ENCODE measurements at places on chromosomes 3 and 15.

DNA sequence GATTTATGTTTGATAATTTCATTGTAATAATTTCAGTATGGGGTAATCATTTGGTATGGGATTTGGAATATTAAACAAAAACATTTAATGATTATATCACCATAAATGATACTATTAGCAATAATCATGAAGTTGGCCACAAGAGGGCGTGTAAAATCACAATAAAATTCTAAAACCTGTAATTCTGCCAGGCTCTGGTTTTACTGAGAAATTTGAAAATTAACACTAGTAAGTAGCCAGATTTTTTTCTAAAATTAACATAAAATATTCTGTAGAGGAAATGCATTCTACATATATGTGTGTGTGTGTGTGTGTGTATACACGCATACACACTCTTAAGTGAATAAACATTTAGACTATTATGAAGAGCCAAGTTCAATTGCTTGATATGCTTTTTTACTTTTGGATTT is 40.5 kb downstream of the FEZF2 start:
- DNase-seq, result no peak

- DNase-seq, result no peak
These were observed 222.0 kb downstream of the STT3B start for GRCh38 chr3:31754575-31755278.

DNA sequence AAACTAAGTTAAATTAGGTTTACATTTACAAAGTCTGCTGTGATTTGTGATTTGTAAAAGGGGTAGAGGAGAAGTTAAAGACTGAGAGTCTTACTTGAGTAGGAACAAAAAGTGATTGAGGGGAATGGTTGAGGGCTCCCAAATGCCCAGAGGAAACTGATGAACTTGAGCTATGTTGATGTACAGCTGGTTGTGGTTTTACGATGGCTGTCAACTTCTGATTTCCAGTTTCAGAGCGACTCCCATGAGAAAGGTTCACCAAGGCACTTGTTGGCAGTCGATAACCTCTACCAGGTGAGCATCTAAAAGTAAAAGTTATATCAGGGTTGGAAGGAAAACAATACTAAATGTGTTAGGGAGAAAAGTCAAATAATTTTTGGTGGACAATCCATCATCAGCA is 91.0 kb downstream of the XRN1 start:
- no peak for DNase-seq

GRCh38 chr3:170723241-170723640 is 137.4 kb upstream of the SLC7A14 start:
- no peak for DNase-seq

DNA sequence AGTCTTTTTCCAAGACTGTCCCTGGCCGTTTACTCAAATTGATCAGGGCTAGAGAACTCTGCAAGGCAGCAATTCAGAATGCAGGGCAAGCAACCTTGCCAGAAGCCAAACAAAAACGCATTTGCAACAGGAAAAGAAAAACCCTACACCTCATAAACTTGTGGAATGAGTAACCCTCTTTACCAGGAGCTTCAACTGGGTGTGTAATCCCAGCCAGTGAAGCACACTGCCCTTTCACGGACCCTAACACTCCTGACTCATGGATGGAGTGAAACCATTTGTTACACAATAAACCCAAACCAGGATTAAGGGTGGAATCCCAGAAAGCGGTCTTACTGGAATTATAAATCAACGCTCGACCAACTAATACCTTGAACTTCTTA is 14.8 kb upstream of the LDHAL6B start:
- DNase-seq, result no peak

DNA sequence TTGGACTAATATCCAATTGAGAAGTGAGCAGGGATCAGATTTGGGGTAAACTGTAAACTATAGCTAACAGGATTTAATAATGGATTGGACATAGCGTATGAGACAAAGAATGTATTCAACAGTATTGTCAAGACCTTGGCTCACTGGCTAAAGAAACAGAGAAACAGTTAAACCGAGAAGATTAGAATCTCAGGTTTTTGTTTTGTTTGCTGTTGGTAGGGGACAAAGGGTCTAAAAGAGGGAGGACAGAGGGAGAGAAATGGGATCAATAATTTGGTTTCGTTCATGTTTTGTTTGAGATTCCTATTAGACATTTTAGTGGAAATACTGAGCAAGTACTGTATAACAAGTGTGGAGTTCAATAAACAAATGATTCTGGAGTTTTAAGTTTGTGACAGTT is 28.6 kb downstream of the CLDN1 start:
- DNase-seq, result no peak

GRCh38 chr15:51536965-51537574 is 85.5 kb downstream of the DMXL2 start:
- DNase-seq, result no peak

DNA sequence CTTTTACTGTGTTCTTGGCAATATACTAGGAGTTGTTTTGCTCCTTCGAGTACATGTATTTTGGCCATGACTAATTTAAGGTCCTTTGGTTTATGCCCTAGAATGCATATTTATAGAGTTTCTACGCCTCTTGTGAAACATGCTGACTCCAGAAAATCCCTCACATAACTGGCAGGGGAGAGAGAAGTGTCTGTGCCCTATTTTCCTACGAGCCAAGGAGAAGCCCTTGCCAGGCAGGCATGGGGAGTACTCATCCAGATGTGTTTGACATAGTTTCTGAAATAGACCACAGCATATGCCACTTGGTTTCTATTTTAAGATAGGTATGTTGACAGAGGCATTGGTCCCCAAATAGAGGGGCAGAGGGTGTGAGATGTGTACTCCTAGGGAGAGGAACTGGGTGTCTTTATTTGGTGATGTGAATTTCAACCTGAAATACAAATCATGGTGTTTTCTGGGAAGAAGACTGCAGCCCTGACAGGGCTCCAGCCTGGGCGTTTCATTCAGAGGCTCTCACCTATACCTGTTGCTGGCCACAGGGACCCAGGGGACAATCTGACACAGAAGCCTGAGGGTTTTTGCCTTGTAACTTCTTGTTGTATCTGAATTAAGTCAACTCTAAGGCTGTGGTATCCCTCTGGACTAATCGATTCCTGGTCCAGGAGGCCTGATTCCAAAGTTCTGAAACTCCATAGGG is 267.8 kb upstream of the C2CD4B start:
- DNase-seq, result no peak

DNA sequence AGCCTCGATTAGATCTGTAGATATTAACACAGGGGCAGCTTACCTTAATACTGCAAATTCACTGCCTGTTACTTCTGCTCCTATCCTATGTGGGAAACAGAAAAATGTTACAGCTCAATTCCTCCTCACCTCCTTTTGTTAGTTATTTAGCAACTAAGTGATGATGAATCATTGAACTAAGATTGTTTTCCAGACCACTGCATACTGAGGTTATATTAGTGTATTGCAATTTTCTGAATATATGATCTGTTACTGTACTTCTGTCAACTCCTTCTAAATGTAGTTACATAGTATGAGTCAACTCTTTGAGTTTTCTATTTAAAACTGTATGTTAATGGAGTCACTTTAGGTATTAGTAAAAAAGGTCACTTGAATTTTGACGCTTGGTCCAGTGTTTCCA is 331.5 kb upstream of the SLCO3A1 start:
- no peak for DNase-seq

GRCh38 chr3:193593668-193594030 is 641 bp downstream of the OPA1 start:
- peak; percentile 53 for DNase-seq

- no peak for DNase-seq
These were observed 1173.1 kb downstream of the NSUN3 start for GRCh38 chr3:95235916-95236315.

- no peak for DNase-seq
These were observed 64.2 kb upstream of the LCTL start for GRCh38 chr15:66629817-66630576.

DNA sequence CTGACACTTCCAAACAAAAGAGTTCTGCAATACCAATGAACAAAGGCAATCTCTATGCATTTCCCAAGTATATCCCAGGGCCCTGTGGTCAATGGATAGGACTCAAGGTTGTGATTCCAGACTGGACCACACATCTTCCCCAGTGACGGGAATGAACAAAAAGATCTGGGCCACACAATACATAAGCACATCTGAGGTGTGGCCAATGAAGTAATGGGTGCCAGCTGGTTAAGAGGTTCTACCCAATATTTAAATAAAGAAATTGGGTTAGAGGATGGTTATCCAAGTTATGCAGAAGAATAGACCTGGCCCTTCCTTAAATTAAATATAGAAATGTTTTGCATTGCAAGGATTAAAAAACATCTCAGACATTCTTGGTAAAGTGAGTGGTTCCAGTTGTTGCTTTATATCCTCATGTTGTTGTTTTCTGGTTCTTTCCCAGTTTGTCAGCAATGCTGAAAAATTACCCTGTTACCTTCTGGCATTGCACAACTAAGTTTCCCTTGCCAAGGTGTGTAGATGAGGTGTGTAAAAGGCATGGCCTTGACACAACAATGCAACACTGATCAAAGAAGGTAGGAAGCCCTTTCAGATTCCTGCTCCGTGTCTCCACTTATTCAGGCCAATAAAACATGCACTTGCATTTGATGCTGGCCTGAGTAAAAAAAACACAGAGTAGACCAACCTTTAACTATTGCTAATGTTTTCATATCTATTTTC is 86.5 kb downstream of the PRICKLE2 start:
- DNase-seq, result no peak

DNA sequence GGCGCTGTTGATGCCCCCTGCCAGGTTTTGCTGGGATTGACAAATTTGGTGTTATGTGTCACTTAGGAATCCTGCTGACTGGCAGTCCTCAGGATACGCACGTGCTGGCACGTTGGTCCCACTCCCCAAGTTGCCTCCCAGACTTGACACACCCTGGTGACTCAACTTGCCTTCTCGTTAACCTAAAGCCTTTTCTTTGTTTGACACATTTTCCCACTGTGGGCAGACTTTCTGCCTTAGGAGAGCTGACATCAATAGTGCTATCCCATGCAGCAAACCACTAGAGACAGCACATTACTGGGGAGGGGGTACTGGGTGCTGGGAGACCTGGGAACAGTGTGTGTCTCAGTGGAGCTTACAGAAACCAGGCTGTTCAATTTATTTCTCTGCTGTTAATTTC is 104.3 kb downstream of the OXNAD1 start:
- no peak for DNase-seq

GRCh38 chr3:25677121-25677520 is 12.4 kb upstream of the TOP2B start:
- DNase-seq, result no peak

DNA sequence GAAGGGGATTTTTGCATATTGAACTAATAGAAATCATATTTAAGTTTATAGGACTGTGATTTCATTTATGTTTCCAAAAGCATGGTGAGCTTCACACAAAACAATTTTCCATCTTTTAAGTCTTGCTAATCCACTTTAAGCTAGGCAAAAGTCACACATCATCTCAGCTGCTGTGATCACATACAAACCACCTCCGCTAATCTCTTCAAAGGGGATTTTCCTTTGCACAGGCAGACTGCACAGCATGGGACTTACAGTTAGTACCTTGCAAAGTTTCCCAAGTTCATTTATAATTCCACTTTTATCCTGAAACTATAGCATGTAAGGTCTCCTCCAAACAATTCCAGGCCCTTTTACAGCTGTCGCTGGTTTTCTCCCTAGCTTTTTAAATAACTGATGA is 225.1 kb upstream of the CNTN3 start:
- no peak for DNase-seq

GRCh38 chr3:45515999-45516725 is 78.4 kb upstream of the LIMD1 start:
- no peak for DNase-seq

DNA sequence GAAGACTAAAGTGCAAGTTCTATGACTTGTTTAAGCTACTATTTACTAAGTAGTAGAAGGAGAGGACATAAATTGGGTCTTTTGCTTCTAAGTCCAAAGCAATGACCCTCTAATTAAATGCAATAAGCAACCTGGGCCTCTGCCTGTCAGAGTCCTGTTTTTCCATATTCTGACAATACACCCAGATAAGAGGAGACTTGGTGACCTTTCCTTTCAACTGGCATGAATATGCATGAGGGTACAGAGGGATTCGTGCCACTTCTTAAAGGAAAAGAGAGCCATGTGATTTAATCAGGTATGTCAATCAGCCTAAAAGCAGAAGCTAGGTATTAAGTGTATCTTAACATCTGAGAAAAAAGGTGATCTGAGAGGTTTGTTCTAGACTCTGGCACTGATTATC is 50.7 kb upstream of the FGF7 start:
- DNase-seq, result no peak

DNA sequence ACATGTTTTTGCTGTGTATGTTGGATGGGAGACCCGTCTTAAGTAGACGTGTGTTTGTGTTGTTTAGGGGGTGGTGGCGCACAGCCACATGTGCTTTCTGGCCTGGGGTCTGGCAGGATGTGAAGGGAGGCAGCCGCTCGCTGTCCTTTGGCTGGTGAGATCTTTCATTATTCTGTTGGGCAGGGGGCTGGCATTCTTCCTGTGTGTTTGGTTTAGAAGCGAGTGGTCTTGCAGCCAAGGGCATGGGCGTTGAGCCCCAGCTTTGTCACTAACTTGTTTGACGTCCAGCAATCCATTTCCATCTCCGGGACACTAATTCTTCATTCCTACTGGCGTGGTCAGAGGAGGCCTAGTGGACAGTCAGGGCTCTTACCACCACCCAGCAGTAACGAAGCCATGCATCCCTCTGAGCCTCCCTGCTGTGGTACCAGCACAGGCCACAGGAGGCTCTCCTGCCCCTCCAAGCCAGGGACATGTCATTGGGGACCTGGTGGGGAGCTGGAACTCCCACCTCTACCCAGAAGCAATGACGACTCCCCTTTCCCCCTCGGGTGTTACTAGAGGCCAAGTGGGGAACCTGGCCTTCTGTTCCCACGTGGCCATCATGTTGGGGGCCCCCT is 10.7 kb downstream of the THSD4 start:
- DNase-seq, result no peak

- DNase-seq, result no peak
These were observed 268.9 kb downstream of the SHOX2 start for GRCh38 chr3:157837336-157837735.

GRCh38 chr3:194612221-194612620 is 21.0 kb downstream of the TMEM44 start:
- DNase-seq, result no peak

- no peak for DNase-seq
These were observed 75.9 kb downstream of the CYP19A1 start for GRCh38 chr15:51262463-51262862.

- no peak for DNase-seq
These were observed 227.0 kb downstream of the CPNE4 start for GRCh38 chr3:131807822-131808221.

Measured in stimulated activated CD4-positive, alpha-beta T cell treated with anti-CD3 and anti-CD28 coated beads, Interleukin-4, amount 100 ng/mL, for 24 hours (primary cell).